CD4-positive, alpha-beta T cell (primary cell): ENCODE measurements at places on chromosomes 12 and 14.
A peak's percentile ranks its signal among the peaks of the same experiment; 100 is the strongest.

DNA sequence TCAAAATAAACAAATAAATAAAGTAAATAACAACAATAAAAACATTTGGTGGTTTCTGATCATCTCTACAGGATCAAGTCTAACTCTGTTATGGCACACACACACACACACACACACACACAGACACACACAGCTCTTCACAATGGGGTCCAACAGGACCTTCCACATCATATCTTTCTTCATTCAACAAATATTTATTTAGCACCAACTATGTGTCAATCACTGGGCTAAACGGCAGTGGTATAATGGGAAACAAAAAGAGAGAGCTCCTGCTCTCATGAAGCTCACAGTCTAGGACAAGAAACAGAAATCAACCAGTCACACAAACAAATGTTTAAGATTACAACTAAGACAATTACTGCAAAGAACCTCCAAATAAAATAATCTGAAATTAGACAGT, 9.3 kb downstream of the PPP1R13B start:
- no peak for DNase-seq

DNA sequence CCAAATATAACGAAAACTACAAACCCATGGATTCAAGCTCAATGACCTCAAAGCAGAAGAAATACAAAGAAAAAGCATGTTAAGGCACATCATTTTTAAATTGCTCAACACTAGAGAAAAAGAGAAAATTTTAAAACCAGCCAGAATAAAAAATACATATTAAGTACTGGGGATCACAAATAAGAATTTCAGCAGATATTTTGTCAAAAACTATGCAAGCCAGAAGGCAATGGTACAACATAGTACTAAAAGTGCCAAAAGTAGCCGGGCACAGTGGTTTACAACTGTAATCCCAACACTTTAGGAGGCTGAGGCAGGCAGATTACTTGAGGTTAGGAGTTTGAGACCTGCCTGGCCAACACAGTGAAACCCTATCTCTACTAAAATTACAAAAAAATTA, 10.2 kb downstream of the SGPP1 start:
- DNase-seq: no peak

- DNase-seq: peak; percentile 49
These were observed 74.7 kb downstream of the NOC4L start for GRCh38 chr12:132218915-132219314.

DNA sequence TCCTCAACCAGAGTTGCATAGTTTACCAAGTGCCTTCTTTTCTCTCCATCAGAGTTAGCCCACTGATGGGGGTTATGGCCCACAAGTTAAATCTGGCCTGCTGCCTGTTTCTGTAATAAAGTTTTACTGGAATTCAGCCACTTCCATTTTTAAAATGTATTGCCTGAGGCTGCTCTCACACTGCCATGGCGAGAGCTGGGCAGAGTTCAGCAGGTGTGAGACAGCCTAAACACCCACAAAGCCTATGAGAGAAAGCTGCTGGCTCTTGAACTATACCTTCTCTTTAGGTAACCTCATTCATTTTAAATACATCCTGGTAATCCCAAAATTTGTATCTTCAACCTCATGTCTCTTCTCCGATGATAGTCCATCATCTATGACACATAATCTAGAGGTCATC, 86.1 kb downstream of the BCL2L14 start:
- DNase-seq: no peak

GRCh38 chr12:26101350-26101734, 23.5 kb downstream of the BHLHE41 start:
- no peak for DNase-seq

DNA sequence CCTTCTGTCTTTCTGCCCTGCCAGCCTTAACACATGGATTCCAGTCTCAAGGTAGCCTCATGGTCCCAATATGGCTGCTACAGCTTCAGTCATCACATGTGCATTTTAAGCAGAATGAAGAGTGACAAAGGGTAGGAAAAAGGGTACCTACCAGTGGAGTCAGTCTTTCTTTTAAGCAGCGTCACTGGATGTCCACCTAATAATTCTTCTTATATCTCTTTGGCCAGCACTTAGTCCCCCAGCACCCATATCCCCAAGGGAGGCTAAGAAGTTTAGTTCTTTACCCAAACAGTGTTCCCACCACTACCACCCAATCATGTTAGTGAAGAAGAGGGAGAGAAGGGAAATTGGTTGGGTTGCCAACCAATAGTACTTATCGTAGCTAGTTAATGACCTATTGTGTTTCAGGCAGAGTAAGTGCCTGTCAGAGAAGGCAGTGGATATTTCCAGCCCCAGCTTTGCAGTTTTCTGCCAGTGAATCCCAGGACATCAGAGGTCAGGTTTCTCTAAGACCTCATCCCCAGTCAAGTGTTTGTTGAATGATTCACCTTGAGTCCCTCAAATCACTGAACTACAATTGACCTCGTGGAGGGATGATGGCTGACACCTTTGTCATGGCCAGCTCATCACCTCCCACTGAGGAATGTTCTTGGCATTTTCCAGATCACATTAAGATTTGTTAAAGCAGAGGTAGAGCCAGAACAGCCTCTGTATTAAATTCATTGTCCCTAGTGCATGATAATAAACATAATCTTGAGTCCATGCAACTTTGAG, 250.9 kb upstream of the CRY1 start:
- DNase-seq: no peak

- peak; percentile 62 for DNase-seq
These were observed 2.2 kb upstream of the ZFP36L1 start for GRCh38 chr14:68794851-68795596.

DNA sequence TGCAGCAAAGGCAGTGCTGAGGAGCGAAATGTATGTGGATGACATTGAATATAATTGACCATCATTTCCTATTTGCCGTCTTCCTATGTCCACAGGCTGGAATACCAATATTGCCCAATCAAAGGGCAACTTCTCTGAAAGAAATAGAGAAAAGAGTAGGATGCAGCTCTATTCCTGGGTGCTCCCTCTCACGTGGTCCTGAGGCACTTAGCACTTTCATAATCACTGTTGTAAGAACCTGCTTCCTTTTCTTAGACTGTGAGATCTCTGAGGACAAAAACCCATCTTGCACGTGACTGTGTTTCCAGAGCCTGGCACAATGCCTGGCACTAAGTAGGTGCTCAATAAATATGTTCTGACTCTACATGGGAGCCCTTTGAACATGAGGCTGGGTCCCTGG, 122.7 kb upstream of the CPM start:
- no peak for DNase-seq

DNA sequence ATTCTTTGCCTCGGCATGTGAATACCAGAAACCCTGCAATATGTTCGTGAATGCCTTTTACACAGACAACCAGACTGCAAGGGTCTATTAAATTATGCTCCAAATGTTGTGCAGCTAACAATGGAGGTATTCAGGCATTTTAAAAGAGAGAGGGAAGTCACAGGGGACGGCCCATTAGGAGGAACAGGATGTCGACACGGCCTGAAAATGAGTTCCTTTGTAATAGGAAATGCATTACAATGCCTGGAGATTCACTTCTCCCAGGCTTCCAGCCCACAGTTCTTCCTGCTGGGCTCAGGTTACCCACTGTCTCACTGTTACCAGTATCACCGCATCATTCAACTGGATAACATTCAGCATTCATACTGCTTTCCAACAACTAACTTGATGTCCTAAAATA, 2.5 kb downstream of the DUSP6 start:
- no peak for DNase-seq

DNA sequence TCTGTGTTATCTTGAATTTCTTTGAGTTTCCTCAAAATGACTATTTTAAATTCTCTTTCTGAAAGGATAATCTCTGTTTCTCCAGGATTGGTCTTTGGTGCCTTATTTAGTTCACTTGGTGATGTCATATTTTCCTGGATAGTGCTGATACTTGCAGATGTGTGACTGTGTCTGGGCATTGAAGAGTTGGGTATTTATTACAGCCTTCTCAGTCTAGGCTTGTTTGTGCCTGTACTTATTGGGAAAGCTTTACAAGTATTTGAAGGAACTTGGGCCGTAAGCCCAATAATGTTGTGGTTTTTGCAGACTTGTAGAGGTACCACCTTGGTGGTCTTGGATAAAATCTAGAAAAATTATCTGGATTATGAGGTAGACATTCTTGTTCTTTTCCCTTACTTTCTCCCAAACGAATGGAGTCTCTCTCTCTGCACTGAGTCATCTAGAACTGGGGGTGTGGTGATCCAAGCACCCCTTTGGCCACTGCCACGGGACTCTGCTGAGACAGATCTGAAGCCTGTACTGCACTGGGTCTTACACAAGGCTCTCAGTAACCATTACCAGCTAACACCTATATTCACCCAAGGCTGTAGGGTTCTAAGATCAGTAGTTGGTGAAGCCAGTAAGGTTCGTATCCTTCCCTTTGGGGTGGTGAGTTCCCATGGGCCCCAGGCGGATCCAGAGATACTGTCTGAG, 703.7 kb upstream of the MGAT4C start:
- no peak for DNase-seq

GRCh38 chr12:92158796-92159439, 13.3 kb upstream of the BTG1 start:
- DNase-seq: no peak

DNA sequence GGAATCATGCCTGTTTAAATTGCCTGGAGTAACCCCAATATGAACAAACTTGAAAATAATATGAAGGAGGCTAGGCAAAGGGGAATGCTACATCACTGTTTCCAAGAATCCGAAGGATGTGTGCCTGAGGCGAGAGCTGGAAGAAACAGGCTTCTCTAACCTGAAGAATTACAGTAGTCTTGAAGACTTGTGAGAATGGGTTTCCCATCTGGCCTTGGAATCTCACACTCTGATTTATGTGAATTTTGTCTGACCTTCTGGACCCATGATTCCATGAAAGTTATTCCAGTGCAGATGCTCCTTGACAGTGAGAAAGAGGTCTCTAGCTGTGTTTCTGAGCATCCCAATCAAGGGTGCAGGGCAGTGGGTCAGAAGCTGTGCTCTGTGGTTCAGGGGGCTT, 122.1 kb upstream of the PARP11 start:
- DNase-seq: no peak

GRCh38 chr14:98498019-98498885, 773.7 kb downstream of the BCL11B start:
- DNase-seq: no peak

DNA sequence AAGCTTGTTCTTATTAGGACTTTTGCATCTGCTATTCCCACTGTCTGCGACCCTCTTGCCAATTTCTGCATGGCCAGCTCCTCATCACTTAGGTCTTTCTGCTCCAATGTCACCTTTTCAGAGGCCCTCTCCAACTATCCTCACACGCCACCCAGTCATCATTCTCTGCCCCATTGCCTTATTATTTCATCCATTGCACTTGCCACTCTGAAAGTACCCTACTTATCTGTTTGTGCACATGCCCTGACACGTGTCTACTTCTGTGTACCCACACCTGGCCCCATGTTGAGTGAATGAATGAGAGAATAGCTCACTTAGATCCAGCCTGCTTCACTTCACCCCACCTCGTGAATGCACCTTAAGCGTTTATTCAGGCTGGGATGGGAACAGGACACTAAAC, 218.7 kb upstream of the TBX3 start:
- DNase-seq: no peak

DNA sequence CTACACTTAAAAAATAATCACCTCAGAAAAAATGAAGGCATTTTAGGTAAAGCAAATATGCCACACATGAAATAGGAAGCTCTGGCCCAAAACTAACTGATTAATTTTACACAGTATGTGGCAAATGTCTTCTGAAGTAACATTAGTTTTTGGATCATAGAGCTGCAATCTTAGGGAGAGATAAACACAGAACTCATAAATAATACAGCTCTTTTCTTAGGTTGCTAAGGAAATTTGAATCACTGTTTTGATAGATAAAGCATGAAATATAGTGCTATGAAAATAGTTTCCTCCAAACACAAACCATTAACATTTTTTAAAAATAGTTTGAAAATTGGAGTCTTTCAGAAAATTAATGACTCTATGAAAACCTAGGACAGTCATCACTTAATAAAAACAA, 15.0 kb downstream of the RASSF9 start:
- no peak for DNase-seq

- no peak for DNase-seq
These were observed 214.7 kb upstream of the RTL1 start for GRCh38 chr14:101118233-101118632.

GRCh38 chr12:57451233-57451778, 3.8 kb upstream of the INHBE start:
- DNase-seq: no peak

DNA sequence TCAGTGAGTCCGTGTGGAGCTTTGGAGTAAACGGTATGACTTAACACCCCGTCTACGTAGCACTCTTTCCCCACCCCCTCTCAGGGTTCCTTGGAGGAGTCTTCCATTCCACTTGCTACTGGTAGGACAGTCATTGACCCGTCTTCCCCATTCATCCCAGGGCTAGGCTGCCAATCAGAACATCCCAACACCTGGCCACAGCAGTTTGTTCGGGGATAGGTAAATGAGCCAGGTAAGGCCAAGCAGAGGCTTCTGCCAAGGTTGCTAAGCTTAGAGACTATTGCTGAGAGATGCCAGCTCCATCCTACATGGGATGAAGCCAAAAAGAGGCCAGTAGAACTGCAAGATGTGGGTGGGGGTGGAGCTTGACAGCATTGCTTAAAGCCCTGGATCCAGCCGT, 130.8 kb downstream of the BCL11B start:
- no peak for DNase-seq

DNA sequence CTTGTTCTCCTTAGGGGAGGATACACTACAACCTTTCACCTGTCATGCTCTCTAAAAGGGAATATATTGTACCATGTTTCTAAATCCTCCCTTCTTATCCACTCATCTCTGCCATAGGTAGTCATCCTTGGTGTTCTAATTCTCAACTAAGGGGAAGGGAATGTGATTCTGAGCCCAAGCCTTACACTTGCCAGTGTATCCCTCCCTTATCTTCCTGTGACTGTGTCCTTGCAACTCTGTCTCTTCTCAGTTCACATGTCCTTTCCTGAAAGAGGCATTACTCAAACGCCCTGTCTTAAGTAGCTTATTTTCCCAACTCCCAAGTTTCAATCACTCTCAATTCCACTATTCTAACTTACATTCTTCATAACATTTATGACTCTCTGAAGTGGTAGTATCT, 44.5 kb upstream of the SYT10 start:
- no peak for DNase-seq

DNA sequence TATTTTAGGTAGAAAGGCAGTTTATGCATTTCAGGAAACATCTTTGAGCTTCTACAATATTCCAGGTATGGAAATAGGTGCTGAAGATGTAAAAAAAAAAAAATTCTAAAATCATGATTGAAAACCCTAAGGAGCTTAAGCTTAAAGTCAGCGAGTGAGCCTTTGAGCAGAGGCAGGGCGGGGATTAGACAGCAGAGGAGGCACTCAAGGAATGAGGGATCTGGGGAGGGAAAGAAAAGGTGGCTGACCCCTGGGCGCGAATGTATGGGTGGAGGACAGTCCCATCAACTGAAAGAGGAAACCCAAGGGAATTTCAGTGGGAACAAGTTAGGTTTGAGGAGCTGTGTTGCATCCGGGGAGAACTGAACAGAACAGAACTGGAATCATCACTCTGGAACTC, 6.4 kb upstream of the PTMS start:
- no peak for DNase-seq

GRCh38 chr12:122668268-122668667, 34.9 kb downstream of the HCAR2 start:
- no peak for DNase-seq
